Stimulated activated CD8-positive, alpha-beta memory T cell treated with anti-CD3 and anti-CD28 coated beads, Interleukin-2, amount 100 ng/mL, for 1 hour (primary cell): ENCODE measurements at places on chromosomes 16 and 17.
A peak's percentile ranks its signal among the peaks of the same experiment; 100 is the strongest.

DNA sequence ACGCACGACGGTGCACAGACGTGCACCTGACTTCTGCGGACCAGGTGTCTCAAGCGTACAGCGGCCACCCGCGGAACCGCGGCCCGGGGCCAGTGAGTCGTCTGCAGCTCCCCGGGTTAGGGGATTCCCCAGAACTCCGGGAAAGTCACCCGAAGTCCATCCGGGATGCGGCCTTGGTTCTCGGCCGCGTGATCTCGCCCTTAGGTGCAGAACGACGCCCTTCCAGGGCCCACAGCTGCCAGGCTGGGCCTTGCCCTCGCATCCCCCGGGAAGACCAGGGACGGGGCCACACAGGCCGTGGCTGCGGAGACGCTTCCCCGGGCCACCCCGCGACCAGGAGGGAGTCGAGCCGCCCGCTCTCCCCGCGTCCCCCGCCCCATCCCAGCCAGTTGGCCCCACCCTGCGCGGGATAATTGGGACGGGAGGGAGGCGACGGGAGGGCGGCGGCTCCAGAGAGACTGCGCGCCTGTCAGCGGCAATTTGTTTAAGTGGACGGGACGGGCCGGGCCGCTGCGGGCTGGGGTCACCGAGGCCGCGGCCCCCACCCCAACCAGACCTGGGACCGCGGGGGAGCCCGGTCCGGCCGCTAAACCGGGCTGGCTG is 3.6 kb upstream of the TBX2 start:
- no peak for DNase-seq

- DNase-seq, result no peak
These were observed 3.3 kb upstream of the COG1 start for GRCh38 chr17:73189417-73190099.

GRCh38 chr16:79863128-79864031 is 262.8 kb upstream of the MAF start:
- no peak for DNase-seq

DNA sequence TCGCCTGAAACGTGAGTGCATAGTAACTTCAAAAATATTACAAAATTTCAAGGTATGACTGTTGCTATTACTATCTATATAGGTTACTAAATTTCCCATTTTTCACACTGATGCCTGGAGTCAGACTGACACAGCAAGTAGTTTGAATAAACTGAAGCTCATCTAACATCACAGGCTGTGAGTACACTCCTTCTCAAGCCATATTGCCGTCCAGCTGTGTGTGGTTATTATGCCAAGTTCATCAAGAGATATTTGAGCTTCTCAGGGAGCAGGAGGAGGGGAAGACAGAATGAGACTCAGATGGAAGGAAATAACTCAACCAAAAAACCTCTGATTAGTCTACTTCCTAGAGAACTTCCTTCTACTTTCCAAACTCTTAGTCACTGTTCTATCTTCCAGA is 473.9 kb downstream of the TOX3 start:
- no peak for DNase-seq

DNA sequence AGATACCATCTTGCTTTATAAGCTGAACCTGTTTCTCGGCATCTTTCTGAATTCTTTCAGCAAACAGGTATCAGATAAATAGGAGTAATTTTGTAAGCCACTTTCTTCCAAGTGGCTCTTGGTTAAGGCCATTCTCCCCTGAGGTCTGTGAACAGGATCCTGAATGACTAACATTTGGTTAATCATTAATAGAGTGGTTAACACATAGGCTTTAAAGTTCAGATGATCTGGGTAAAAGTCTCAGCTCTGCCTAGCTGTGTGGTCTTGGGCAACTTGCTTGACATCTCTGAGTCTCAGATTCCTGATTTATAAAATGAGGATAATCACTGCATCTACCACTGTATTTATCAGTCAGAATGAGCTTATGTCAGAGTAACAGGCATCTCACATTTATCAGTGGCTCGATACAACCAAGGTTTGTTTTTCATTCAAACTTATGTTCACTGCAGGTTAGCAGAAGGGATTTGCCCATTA is 44.4 kb upstream of the ANKFN1 start:
- DNase-seq, result no peak

- no peak for DNase-seq
These were observed 24.3 kb downstream of the TK2 start for GRCh38 chr16:66525396-66526180.

DNA sequence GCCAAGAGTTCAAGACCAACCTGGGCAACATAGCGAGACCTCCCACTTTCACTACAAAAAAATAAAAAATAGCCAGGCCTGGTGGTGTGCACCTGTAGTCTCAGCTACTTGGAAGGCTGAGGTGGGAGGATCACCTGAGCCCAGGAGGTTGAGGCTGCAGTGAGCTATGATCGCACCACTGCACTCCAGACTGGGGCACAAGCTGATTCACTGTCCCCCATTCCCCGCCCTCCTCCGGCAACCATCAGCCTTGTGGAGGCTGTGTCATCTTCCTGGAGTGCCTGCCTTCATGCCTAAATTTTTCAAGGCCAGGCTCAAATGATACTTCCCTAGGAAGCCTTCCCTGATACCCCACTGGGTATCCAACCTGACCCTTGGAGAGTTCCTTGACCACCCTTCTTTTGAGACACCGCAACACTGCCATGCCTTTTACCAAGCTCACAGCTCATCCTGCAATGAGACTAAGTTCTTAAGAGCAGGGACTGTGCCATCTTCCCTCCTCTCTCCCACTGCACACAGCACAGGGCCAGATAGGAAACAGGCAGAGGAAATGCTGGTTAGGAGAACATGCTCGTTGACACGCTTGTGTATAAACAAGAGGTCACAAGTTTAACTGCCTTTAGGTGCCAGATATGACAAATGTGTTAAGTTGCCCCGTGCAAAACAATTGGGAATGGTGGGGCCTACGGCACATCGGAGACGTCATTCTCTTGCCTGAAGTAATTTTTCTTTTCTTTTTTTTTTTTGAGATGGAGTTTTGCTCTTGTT is 3.9 kb upstream of the SRCAP start:
- DNase-seq, result no peak

- DNase-seq, result no peak
These were observed 47.7 kb upstream of the ZNF750 start for GRCh38 chr17:82887255-82888164.

DNA sequence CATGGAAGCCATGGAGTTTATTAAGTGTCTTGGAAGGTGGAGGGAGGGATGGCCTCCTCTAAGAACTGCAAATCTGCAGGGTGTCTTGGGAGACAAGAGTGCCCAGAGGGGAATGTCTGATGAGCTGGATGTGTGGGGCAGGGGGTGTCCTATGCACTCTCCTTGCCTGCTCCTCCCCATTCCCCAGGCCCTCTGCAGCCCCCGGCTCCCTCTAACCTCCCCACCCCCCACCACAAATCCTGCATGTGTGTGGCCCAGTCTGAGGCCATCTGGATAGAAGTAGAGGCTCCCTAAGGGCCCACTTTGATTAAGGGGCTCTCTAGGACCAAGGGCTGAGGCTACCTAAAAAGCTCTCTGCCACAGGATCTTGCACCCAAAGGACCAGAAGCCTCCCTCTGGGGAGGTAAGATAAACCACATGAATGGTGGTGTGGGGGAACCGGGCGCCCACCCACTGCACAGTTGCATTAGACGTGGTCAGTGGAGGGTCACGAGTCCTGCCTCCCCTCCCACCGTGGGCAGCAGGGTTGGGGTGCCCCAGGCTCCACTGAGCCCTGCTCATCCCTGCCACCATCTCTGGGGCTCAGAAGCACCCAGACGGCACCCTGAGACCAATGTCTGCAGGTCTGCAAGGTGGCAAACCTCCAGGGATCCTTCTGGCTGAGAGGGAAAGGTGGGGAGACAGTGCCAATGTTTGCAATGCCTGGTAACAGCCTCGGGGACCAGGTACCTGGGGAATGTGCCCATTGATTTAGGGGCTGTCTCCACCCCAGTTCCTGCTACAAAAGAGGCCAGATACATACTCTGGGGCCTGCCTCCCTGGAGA is 618 bp downstream of the AANAT start:
- DNase-seq, result no peak

DNA sequence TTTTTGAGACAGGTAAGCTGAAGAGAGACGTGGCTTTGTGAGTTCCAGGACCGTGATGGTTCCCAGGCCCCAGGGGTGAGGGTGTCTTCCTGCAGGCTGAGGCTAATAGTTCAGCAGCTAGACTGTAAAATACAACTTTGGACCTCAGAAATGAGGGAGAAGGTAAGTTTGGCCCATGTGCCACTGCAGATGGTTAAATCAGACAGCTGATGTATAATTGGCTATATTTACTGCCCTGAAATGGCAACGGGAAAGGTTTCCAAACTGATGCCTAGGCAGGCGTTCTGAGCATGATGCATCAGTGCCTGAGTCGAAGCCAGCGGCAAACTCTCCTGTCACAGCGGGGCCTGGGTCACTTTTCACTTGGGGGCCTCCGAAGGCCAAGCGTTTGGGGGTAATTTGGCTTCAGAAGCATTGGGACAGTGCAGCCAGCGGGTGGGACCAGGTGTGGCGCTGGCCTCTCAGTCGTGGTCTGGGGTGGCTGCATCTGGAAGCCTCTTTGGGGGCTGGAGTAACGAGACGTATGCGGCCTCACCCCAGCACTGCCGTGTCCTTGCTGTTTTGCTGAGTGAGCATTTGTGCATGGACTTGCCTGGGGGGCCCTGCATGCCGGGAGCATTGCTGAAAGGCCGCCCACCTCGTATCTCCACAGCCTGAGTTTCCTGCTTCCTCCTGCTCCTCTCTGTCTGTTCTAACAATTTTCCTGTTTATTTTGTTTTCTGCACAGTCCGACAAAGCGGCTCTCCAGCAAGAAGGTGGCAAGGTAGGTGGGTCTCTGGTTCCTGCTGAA is 31.2 kb upstream of the CAPN15 start:
- DNase-seq, result no peak

DNA sequence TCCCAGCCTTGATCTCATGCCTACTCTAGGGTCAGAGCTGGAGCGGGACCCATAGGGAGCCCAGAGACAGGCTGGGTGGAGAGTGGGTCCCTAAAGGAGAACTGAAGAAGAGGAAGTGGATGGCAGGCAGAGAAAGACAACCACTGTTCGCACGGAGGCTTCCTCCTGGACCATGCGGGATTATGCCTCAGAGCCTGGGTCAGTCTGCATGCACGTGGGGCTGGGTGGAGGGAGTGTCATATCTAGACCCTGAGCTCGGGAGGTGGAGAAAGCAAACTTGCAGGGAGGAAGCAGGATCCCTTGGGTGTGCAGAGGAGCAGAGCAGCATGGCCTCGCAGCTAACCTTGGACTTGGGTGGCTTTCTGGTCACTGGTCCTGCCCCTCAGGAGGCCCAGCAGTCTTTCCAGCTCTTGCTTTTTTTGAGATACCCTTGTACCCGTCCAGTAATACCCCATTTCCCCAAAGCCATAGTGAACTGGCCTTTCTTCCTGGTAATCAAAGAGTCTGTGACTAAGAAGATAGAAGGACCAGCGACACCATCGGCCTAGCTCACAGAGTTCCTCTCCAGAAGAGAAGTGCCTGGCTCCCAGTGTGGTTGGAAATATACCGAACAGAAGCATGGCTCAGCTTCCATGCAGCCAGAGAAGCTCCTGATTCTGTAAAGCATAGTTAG is 344.2 kb downstream of the CPPED1 start:
- no peak for DNase-seq

DNA sequence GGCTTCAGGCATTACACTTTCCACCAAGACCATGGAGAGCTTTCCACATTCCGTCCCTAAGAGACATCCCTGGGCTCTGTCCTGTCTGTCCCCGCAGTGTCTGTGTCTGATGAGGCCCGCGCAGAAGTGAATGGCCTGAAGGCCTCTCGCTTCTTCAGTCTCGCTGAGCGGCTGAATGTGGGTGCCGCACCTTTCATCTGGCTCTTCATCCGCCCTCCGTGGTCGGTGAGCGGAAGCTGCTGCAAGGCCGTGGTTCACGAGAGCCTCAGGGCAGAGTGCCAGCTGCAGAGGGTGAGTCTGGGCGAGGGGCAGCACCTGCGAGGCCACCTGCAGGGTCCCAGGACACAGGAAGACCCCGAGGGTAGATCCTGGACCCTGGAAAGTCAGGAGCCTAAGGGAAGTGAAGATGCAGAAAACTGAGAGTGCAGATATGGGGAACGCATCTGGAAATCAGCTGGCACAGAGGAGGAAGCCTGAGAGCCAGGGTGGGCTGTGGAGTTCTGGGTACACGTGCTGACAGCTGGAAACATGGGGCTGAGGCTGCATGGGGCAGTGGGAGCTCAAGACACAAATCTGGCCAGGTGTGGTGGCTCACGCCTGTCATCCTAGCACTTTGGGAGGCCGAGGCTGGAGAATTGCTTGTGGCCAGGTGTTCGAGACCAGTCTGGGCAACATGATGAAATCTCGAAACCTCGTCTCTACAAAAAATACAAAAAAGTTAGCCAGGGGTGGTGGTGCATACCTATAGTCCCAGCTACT is 8.0 kb downstream of the CCNF start:
- DNase-seq, result no peak

DNA sequence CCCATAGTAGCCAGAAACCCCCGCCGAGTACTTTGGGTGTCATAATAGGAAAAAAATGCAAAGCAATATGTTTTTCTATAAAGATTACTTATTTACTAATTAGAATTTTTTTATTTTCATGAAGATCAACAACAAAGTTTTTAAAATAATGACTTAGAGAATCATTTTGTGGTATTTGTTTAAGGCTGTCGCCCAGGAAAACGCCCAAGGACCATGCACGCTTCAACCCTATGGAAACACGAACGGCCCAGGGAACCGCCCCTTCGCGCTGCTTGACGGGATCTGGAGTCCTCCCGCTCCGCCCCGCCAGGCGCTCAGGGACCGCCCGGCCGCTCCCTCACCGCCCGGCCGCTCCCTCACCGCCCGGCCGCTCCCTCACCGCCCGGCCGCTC is 408 bp upstream of the KPNA2 start:
- DNase-seq, result peak; percentile 83

GRCh38 chr17:7867881-7868329 is 10.1 kb downstream of the CYB5D1 start:
- DNase-seq, result no peak

DNA sequence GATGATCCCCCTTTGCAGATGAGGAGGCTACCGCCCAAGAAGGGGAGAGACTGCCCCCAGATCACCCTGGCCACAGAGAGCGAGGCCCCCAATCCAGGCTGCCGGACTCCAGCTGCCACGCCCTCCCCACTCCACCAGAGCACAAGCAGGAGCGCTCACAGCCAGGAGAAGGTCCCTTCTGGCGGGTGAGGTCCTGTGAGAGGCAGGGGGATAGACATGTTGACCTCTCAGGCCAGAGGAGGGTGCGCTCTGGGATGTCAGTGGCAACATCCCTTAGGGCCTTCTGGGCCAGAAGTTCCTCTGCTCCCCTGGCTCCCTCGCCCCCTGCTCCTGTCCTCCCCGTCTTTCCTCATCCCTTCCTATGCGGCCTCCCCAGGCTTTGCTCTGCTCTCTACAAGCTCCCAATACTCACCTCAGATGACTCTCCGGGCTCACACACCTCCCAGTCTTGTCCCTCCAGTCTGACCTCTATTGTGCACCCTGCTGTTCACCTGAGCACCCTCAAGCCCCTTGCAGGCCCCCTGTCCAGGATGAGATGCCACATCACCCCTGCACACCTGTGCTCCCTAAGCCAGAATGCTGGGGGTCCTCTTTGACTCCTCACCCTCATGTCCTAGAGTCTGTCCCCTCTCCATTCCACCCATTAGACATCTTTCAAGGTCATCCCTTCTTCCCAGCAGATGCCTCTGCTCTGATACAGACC is 5.0 kb upstream of the NXPH3 start:
- DNase-seq, result no peak
